Substantia nigra (tissue), 51 donors: ENCODE measurements at places on chromosomes 13 and 19.

DNA sequence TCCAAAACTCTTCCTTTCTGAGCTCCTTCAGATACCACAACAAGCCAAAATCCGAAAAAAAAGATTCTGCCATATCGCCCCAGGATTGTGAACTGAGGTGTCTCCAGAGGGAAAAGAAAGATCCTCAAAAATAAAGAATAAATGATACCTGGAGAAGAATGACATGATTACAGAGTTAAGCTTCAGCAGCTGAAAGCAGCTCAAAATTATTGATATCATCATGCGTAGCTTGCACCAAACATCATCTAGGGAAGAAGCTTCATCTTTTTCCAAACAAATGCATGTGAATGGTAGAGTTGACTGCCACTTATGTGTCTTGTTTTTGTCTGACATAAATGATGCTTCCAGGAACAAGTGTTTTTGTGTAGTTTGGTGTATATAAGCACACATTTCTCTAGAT is at the start of gene NLRP9:
Gene NLRP9, minus strand, starts transcription at position 101 of the 400 bp plus-strand sequence. Its CDS starts 28 bp downstream, at position 73.
- DNase-seq = no peak

GRCh38 chr13:100063333-100063732 is 25.6 kb upstream of the PCCA start:
- DNase-seq = no peak

GRCh38 chr13:29903996-29904395 is 53.6 kb upstream of the UBL3 start:
- no peak for DNase-seq

- no peak for DNase-seq
Measured at GRCh38 chr19:29285187-29285687, 72.3 kb upstream of the UQCRFS1 start.

DNA sequence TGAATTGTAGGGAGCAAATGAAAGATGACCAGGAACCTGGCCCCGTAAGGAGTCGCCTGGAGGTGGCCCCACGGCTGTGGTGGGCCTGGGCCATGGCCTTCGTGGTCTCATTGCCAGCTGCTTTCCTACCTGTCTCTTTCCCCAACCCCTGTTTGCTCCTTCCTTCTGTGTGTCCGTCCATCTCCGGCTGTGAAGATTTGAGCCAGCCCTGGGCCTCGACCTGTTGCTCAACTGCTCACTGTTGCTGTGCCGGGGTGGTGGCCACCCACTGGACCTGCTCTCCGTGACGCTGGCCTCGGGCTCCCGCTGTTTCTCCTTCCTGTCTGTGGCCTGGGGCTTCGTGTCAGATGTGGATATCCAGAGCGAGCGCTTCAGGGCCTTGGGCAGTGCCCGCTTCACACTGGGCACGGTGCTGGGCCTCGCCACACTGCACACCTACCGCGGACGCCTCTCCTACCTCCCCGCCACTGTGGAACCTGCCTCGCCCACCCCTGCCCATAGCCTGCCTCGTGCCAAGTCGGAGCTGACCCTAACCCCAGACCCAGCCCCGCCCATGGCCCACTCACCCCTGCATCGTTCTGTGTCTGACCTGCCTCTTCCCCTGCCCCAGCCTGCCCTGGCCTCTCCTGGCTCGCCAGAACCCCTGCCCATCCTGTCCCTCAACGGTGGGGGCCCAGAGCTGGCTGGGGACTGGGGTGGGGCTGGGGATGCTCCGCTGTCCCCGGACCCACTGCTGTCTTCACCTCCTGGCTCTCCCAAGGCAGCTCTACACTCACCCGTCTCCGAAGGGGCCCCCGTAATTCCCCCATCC is 8.5 kb downstream of the DBP start:
- DNase-seq = no peak

DNA sequence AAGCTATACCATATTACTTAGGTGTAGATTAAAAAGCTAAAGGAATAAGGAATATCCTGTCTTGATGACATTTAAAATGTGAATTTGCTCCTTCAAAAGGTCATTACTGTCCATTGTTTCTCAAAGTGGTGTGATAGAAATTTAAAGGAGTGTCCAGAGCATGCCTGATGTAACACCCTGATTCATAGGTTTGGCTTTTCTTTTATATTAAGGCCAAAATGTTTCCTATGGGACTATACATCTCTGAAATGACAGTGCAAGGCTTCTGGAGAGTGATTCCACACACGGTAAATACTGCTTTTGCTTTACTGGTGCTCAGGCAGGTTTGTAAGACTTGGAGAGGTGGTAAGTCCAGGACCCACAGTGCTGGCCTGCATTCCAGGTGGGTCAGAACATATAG is 289.9 kb downstream of the RFC3 start:
- no peak for DNase-seq

GRCh38 chr19:47644743-47645482 is 36.0 kb downstream of the BICRA start:
- no peak for DNase-seq

DNA sequence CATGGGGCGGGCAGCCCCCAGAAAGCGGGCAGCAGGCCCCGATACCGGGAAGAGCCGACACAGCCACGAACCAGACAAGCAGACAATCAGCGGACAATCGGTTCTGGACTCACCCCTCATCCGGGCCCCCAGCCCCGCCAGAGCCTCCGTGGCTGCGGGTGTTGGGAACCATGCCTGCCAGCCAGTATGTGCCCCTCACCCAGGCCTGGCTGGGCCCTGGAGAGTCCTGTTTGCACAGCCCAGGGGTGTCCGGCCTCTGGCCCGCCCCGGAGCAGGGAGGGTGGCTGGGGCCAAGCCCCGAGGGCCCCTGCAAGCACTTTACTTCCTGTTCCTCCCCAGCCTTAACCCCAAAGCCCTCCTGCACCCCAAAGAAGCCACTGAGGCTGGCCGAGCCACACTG is 7.8 kb downstream of the PODNL1 start:
- DNase-seq = no peak

- DNase-seq = peak; percentile 4
Measured at GRCh38 chr19:383922-384798, 24.8 kb downstream of the C2CD4C start.

DNA sequence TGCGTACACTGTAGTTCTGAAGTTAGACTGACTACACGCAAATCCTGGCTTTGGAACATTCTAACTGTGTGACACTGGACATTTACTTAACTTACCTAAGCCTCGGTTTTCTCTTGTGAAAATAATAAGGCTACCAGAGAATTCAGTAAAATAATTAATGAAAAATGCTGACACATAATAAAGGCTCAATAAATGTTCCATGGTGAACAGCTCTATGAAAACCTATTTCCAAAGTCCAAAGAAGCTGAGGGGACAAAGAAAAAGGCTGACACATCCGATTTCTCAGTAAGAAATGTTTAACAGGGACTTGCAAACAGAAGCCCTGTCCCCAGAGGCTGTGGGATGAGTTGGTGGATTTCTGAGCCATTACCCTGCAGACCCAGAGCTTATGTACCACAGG is 139.7 kb upstream of the GJB6 start:
- no peak for DNase-seq

- DNase-seq = no peak
Measured at GRCh38 chr19:50568728-50569698, 778 bp upstream of the LRRC4B start.

GRCh38 chr19:46746281-46747057 is at the start of gene STRN4:
STRN4 (minus strand) TSS chr19:46746450; CDS start chr19:46746430, 20 bp downstream.
- DNase-seq = no peak

- DNase-seq = peak; percentile 61
Measured at GRCh38 chr19:16283210-16284061, 41.2 kb upstream of the KLF2 start.

DNA sequence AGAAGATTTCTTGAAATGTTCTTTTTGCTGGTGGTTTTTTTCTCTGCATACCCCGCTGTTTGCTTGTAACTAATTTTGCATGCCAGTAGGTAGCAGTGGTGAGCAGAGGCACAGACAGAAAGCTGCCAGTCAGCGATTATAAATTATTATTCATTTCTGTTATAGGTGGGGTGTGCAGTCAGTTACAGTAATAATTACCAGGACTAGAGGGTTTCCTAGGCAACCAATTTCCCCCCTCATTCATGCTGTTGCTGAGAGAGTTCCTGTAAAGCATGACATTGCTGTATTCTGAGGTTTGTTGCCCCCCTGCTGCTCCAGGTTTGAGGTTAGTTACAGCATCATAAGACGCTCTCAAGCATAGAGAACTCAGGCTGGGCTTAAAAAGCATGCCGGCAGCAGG is 104.5 kb downstream of the URI1 start:
- DNase-seq = no peak

GRCh38 chr13:92530364-92530763 is 696.2 kb upstream of the GPC6 start:
- DNase-seq = no peak

DNA sequence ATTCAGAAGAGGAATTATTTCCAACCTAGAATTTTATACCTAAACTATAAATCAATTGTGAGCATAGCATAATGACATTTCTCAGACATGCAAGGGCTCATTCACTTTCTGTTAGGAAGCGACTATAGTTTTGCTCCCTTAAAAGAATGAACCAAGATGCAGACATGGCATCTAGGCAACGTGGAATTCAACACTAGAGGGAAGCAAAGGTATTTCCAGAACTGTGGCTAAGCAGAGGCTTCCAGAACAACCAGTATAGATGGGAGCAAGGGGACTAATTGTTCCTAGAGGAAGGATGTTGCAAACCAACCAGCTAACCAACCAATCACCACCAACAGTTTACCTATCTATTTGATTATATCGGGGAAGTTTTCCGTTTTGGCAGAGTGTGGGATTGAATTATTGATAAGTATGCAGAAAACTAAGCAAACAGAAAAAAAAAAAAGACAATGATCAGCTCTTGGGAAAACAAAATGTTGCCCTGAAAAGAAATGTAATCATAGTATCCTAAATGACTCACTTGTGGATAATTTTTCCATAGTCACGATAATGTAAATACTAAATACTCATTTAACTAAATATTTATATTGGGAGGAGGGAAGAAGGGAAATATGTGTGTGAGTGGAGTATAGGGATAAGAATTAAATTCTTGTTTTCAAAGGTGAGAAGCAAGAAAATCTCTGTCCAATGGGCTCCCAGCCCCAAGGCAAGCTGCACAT is 21.1 kb downstream of the ARL11 start:
- no peak for DNase-seq

DNA sequence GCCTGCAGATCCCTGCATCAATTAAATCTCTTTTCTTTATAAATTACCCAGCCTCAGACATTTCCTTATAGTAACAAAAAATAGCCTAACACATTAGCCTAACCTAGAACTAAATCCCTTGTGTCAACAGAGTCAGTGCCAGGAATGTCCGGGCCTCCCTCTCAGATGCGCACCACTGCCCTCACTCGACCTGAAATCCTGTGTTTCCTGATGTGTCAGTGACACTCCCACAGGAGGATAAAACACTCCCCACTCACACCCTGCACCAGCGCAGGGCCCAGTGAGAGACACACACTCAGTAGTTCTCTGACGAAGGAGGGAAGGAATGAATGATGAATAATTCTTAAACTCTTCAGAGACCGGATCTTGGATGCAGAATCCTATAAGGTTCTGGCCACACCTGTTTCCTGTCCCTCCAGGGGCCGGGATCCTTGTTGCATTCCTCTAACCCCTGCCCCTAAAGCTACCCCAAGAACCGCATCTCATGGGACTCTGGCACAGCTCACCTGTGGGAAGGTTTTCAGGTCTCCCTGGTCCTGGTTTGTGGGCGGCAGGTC is 3.1 kb downstream of the CEACAM3 start:
- DNase-seq = no peak

DNA sequence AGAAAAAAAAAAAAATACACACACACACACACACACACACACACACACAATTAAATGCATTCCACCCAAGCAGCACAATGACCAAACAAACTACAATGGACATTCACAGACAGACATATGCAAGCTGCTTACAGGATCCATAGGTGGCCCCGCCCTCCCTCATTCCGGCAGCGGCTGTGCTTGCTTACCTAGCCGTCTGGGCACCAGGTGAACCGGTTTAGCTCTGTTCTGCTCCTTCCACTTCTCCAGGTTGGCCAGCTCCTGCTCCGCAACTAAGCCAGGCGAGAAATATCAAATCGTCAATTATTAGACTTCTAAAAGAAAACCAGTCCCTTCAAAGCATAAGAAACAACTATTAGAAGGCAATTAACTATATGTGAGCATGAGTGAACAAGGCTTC is 23.1 kb downstream of the EPSTI1 start:
- no peak for DNase-seq

DNA sequence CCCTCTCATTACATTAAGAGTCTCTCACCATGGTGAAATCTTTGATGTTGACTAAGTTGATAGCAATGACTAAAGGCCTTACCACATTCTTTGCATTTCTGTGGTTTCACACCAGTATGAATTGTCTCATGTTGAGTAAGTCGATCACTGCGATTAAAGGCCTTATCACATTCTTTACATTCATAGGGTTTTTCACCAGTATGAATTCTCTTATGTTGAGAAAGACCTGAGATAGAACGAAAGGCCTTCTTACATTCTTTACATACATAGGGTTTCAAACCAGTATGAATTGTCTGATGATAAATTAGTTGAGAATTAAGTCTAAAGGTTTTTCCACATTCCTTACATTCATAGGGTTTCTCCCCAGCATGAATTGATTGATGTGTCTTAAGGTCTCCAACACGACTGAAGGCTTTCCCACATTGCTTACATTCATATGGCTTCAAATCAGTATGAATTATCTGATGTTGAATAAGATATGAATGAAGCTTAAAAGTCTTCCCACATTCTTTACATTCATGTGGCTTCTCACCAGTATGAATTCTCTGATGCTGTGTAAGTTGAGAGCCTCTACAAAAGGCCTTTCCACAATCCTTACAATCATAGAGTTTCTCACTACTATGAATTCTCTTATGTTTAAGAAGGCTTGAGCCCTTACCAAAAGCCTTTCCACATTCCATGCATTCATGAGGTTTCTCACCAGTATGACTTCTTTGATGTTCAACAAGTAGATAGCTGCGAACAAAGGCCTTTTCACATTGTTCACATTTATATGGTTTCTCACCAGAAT is 45.6 kb downstream of the ZNF283 start:
- no peak for DNase-seq

GRCh38 chr13:77056382-77056781 is 29.4 kb upstream of the FBXL3 start:
- no peak for DNase-seq

- DNase-seq = no peak
Measured at GRCh38 chr13:57353831-57354230, 186.8 kb downstream of the PRR20E start.

DNA sequence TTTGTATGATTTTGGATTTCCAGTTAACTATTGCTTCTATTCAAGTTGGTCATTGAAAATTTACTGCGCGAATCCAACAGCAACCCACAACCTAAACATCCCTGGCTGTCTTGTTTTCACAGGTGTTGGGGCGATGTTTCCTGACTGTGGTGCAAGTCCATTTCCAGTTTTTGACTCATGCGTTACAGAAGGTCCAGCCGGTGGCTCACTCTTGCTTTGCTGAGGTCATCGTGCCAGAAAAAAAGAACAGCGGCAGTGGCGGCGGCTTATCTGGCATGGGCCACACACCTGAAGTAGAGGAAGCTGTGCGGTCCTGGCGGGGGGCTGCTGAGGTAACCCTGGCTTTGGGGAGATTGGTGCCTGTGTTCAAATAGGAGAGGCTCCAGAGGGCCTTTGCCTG is 45.2 kb upstream of the GPI start:
- no peak for DNase-seq

DNA sequence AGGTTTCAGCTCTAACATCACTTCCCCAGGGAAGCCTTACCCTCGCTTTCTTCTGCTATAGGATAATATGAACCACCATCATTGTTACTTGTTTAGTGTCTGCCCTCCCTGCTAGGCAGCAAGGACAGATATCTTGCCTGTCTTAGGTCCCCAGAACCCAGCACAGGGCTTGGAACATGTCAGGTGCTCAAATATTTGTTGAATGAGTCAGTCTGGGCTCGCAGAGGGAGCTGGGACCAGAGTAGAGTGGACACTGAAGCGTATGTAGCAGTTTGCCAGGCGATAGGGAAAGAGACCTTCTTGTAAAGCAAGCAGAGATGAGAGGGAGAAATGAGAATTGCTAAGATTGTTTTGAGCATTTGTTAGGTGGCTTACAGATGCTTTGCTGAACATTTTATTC is 11.7 kb downstream of the BCKDHA start:
- no peak for DNase-seq
